ENCODE measurements at places on chromosomes 5 and 9. TPM values are rescaled to one million over a fixed set of nuclear protein-coding genes. Genes with fewer than 3 reads are reported as not detected.
A peak's percentile ranks its signal among the peaks of the same experiment; 100 is the strongest.

- DNase-seq = peak; percentile 76
Measured at GRCh38 chr9:18748251-18748701, 274.3 kb downstream of the ADAMTSL1 start.

- no peak for DNase-seq
Measured at GRCh38 chr9:23907343-23907742, 81.3 kb upstream of the ELAVL2 start.

GRCh38 chr9:14004110-14004509, 309.8 kb downstream of the NFIB start:
- DNase-seq = no peak

Gene ADAMTSL2
- not detected for total RNA-seq

Gene ABO
- not detected for total RNA-seq

- DNase-seq = no peak
Measured at GRCh38 chr5:5116956-5117355, 23.2 kb upstream of the ADAMTS16 start.

DNA sequence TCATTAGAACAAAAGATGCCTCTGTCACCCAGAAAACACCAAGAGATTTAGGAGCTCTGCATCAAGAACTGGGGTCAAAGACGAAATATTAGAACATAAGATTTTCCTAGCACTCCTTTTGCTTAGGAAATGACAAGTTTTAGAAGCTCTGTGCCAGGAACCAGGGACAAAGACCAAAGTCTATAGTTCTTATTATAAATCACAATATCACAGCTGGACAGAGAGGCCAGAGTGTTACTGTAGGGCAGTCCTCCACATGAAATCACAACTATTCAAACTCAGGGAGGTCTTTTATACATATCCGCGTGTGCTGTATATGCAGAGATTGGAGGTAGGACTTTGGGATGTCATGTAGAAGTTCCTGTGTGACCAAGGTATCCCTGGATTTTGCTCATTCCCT, 116.7 kb upstream of the SAP30L start:
- DNase-seq = no peak

Gene PCDHGA10
- 1.9 TPM for total RNA-seq

Gene OGN
- not detected for total RNA-seq

Gene SLC22A4
- total RNA-seq = 5.1 TPM

GRCh38 chr5:31757806-31758205, 118.9 kb downstream of the PDZD2 start:
- no peak for DNase-seq

- no peak for DNase-seq
Measured at GRCh38 chr5:107088907-107089306, 581.8 kb downstream of the EFNA5 start.

GRCh38 chr9:106918825-106919509, 56.0 kb downstream of the ZNF462 start:
- DNase-seq = no peak

DNA sequence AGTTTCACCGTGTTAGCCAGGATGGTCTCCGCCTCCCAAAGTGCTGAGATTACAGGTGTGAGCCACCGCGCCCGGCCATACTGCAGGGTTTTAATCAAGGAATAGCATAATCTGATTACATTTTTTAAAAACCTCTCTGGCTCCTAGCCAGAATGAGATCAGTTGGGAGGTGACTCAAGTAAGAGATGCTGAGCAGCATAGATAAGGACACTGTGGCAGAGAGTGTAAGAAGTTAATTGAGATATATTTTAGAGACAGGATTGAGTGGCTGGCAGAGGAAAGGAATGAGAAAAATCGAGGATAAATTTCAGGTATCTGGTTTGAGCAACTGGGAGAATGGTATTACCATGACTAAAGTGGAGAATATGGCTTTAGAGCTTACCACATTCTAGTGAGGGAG, 7.3 kb upstream of the RIGI start:
- DNase-seq = no peak

Gene ADAMTSL1
- total RNA-seq = 11.7 TPM

DNA sequence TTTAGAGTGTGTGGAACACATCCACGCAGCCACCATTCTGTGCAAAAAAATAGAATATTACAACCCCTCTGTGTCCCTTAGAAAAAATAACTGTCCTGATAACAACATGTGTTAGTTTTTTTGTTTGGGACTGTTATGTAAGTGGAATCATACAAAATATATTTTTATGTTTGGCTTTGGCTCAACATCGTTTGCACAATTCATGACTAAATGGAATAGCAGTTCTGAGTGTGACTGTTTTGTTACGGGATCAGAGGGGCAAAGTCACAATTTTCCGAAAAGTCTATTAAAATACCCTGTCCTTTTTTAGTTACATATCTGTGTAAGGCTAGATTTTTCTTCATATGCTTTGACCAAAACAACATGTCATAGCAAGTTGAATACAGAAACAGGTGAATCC, 12.8 kb downstream of the MTREX start:
- no peak for DNase-seq

DNA sequence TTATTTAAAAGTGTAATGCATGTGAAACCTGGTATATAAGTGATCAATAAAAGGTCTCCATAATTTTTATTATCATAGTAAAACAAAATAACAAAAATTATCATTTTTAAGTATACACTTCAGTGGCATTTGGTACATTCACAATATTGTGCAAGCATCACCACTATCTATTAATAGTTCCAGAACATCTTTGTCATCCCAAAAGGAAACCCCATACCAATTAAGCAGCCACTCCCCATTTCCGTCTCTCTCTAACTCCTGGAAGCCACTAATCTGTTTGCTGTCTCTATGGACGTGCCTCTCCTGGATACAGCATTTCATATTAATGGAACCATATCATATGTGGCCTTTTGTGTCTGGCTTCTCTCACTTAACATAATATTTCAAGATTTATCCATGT, 7.6 kb downstream of the OLFML2A start:
- DNase-seq = no peak

Gene SPINK13
- not detected for total RNA-seq

DNA sequence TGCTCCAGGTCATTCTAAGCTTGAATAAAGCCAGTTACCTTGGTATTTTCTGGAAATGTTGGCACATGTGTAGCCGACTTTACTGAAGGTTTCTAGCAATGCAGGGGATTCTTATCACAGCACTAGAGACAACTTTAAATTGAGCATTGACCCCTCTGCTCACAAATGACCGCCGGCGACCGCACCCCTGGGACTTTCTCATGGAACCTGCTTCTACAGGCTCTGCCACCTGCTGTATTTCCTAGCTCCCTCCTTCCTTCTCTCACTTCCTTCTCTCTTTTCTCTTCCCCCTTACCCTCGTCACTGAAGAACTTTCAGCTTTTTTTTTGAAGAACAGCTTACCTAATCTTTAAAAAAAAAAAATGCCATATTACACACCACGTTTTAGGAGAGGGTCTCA, 30.9 kb upstream of the DAB2 start:
- no peak for DNase-seq

Gene PCDHB12
- total RNA-seq = 5.6 TPM

GRCh38 chr9:88235615-88236014, 97.3 kb upstream of the SPATA31C2 start:
- no peak for DNase-seq

DNA sequence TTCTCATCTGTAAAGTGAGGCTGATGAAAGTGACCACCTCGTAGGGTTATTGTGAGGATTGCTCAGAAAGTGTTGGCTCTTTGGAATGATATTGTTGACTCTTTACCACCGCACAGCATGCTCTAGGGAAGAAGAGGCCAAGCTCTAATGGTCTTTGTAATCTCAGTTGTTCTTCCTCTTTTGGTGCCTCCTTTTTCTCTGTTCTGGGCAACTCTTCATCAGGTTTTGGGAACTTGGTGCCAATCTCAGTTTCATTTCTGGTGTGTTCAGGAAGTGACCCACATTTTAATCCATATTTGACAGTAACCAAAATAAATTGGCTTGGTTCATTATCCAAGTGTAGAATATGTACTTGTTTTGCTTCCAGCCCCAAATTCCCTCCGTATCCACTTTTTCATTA, 25.1 kb downstream of the ARHGAP26 start:
- DNase-seq = no peak

GRCh38 chr5:34831303-34831702, 7.7 kb upstream of the TTC23L start:
- DNase-seq = no peak

- DNase-seq = no peak
Measured at GRCh38 chr9:71306134-71306533, 184.7 kb upstream of the TRPM3 start.

DNA sequence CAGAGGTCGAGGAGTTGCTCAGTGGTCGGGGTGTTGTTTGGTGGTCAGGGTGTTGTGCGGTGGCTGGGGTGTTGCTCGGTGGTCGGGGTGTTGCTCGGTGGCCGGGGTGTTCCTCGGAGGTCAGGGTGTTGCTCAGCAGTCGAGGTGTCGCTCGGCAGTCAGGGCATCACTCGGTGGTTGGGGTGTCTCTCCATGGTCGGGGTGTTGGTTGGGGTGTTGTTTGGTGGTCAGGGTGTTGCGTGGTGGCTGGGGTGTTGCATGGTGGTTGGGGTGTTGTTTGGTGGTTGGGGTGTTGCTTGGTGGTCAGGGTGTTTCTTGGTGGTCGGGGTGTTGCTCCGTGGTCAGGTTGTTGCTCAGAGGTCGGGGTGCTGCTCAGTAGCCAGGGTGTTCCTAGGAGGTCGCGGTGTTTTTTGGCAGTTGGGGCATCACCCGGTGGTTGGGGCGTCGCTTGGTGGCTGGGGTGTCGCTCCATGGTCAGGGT, 11.0 kb upstream of the GPSM1 start:
- DNase-seq = no peak

DNA sequence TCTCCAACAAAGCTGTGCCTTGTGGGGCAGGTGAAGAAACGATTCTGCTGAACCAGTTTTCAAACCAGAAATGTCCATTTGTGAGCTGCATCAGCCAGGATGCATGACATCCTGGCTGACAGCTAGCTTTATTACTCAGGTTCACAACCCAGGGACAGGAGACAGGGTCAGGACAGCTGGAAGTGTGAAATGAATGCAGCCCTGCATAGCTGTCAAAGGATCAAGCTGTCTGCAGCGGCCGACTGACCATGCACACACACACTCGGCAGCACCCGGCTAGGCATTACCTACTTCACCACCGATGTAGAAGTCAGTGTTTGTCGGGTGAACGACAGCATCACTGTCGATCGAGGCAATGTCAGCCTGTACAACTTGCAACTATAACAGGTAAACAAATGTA, 48.5 kb downstream of the MACROH2A1 start:
- DNase-seq = no peak

- peak; percentile 62 for DNase-seq
Measured at GRCh38 chr5:159712672-159713071, 203.6 kb upstream of the ADRA1B start.

- no peak for DNase-seq
Measured at GRCh38 chr9:133199648-133200321, 9.3 kb downstream of the OBP2B start.

DNA sequence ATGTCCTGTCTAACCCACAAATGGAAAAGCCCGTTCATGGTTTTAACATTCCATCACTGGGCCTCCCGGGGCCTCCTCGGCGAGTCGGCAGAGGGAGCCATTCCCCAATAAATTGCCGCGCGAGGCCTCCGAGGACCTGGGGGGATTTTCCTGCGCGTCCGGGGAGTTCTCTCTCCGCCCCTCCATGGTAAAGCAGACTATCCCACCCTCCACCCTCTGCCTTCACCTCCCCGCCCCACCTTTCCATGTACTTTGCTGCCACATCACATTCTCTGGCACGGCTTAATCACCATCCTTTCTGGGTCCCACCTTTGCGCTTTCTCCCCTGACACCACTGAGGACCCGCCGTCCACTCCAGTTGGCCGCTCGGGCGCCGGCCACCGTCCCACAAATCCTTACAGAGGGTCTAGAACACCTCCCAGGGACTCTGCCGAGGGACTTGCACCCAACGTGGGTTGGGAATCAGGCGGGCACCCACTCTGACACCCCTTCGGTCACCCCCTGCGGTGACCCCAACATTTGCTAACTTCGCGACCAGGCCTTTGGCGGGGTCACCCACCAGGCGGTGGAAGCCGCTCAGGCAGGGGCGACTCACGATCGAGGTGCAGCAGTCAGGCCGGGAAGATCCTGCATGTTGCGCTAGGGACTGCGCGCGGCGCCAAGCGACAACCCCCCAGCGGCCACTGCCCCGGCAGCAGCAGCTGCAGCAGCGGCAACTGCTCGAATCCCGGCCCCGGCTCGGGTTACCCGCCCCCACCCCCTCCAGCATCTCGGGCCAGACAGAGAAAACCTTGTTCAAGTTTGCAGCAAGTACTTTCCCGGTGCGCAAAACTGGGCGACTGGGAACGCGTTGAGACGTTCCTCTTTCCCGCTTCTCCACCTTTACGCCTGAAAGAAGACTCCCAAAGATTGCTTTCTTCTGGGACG, at the start of gene MEGF10:
Gene MEGF10, plus strand, starts transcription at position 778 of the 927 bp plus-strand sequence. CDS start 40,513 bp downstream, outside the sequence.
- no peak for DNase-seq

- DNase-seq = no peak
Measured at GRCh38 chr5:54774281-54775170, 210.9 kb downstream of the ESM1 start.

DNA sequence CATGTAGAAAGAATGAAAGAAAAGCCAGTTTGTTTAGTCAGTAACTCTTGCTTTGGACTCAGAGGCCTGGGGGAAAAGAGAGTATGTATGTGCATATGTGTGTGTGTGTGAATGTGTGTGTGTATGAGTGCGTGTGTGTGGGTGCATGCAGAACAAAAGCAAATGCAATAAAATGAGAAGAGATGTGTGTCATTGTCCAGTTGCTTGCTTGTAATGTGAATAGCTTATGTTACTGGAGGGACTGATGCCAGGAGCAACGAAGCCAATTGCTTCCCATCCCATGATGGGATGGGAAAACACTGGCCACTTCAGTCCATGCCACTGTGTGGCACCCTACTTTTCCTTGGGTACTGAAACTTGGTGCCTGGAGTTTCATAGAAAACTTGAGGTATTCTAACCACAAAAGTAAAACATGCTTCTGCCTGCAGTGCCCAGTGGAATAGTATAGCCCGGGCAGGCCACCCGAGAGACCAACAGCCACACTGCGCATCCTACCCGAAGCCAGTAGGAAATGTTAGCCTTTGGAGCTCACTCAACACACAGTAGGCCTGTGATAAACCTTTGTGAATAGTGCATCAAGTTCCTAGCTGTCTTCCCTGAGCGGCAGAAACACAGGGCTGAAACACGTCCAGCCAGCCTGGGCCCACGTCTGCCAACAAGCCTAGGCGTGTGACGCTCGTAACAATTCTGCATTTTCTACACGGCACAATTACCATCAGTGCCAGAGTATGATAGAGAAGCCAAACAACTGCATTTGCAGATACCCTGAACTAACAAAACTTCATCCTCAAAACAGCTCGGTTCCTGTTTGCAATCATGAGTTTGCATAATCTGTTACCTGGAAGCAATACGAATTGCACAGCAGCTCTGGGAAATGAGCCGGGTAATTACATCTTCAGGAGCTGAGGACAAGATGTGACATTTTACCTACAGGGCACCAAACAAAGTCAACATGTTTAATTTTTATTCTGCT, 198.1 kb downstream of the SYK start:
- no peak for DNase-seq

GRCh38 chr5:93235761-93236160, 345.3 kb downstream of the NR2F1-AS1 start:
- DNase-seq = no peak

DNA sequence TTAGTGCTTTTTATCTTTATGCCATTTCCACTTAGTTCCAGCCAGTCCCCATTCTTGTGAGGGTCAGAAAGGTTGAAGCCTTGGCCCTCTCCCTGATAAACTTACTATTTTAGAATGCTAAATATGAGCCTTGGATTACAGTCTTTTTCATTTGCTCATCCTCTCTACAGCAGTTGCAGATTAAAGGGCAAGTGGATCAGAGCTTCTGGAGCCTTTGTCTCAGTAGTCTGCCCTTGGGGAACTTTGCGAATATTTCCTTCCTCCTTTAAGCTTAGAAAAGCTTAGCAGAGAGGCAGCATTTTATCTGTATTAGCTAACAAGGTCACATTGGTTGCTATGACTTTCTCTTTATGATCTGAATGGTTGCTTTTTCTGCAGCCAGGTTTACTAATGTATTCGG, 11.5 kb downstream of the FSD1L start:
- DNase-seq = no peak

Gene ECM2
- 2.0 TPM for total RNA-seq

All from H4 (cell line).